ENCODE measurements at places on chromosomes 3 and 15.

DNA sequence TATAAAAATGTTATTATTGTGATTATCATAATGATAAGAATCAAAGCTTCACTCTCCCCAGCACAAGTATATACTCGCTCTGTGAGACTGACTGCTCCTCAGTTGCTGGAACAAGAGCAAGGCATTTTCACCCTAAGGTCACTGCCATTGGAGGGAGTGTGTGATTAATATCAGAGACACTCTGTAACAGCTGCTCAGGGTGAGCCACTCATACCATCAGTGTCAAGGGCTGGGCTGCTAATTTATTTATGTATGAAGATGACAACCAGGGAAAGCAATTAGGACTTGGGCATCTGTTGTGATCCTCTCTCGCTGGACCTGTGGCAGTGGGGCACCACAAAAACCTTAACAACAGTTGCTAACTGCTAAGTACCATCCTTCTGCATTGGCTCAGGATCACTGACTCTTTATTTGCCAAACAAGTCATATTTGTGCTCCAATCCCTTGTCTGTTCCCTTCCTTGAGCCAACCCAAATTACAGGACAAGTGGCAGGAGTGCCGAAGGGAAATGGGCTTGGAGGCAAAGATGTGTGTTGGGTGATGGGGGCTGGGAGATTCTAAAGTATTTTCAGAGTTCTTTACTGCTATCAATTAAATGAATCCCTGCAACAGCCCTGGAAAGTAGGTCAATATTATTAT lies 297.5 kb upstream of the STT3B start:
- no peak for DNase-seq

GRCh38 chr15:36594556-36595090 lies 15.2 kb downstream of the CDIN1 start:
- no peak for DNase-seq

DNA sequence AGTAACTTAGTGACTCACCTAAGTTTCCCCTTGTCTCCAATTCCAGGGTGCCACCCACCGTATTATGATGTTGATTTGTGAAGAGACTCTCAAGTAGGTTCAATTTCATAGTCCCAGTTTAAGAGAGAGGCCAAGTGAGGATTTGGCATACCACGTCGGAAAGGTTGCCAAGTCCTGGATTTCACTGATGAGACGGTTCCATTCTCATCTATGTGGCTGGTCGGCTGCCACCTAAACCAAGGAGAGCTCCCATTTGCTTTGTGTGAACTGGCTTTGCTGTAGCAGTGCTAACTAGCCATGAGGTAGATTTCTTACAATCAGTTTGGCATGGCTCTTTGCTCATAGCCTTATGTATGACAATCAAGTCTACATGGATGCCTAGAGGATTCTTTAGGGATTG lies 653.6 kb downstream of the NLGN1 start:
- no peak for DNase-seq

DNA sequence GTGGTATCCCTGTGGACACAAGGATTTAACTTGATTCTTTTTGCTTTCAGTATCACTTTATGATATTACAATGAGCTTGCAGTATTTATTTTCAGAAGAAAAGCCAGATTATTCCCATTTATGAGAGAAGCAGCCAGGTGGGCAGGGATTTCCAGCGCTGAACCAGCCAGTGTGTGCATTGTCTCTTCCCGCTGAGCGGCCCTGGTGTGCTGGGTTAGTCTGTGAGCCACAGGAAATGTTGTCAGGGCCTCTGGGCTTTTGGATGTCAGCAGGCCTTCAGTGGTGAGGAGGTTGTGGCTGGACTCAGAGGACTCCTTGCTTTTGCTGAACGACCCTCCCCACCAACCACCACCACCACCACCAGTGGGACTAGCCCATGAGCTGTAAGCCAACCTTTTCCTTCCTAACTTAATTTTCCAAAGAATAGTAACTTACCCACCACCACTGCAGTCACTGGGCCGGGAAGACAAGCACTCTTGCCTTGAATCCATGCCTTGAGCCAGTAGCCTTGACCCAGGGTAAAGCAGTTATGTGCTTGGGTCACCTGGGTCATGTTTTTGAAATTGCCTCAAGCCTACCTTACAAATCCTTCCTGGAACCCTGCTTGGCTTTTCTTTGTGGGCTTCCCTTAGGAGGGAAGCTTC lies 33.1 kb downstream of the FLNB start:
- DNase-seq = no peak

DNA sequence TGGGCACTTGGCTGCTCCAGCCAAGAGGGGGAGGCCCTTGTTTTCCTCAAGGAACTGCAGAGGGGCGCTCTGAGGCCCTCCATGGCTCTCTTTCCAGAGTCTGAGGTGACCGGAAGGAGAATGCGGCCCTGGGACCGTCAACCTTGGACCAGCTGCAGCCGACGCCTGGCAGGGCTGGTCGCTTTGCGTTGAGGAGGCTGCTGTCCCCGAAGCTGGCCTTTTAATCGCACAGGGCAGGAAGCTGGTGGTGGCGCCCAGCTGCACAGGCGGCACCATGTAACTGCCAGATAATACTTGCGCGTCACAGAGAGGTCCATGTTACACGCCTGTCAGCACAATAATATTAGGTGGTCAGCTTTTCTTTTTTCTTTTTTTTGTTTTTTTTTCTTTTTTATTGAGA lies 875 bp upstream of the HLTF start:
- no peak for DNase-seq

GRCh38 chr15:66996094-66996493 lies 69.3 kb upstream of the SMAD3 start:
- DNase-seq = no peak

DNA sequence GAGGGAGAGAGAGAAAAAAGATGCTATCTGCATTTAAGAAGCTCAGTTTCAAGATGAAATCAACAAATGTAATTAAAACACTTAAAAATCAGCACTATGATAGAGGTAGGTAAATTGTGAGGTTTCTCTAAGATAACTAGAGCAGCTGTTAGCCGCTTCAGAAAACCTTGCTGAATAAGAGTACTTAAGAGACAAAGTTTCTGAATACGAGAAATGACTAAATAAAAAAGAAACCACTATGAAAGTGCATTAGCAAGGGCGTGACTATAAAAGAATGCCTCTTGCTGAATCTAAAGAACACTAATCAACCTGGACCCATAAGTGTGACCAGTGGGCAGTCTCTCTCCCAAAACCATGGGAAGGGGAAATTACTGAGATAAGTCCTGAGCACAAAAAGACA lies 41.8 kb downstream of the IQCB1 start:
- no peak for DNase-seq

DNA sequence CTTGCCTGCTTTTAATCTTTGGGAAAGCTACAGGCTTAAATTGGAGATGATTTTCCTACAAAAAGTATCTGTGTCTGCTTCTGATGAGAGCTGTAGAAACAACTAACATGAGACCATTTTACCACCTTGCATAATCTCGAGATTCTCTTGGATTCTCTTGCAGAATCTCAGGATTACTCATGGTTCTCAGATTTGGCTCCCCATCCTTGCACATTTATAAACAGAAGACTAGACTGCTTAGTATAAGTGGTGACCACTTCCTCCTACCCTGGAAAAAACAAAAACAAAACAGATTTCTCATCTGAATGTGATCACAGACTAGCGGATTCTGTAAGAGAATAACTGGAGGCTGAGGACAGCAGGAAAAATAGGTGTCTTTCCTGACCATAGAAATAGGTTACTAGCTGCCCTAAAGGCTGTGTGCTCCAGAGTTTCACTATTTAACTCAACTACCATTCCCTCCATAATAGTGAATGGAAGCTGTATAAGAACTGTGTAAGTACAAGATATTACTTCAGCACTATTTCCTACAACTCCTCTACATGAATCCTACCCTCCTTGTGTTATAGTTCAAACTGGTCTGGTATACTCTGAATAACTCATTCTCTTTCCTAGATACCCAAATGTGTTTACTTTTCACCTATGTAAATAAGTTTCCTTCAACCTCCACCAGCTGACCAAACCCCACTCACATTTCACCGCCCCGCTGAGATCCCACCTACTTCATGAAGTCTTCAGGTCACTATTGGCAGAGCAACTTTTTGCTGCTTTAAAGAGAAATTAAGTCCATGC lies 122.2 kb upstream of the C2CD4B start:
- DNase-seq = peak; percentile 13

GRCh38 chr3:45964139-45964538 lies 20.9 kb downstream of the CXCR6 start:
- DNase-seq = no peak

- DNase-seq = peak; percentile 55
These were observed 22.8 kb downstream of the FEM1B start for GRCh38 chr15:68300115-68300940.

- no peak for DNase-seq
These were observed 3.4 kb downstream of the ATP2C1 start for GRCh38 chr3:130897316-130897715.

- DNase-seq = no peak
These were observed 21.8 kb downstream of the DGKG start for GRCh38 chr3:186340204-186340603.

DNA sequence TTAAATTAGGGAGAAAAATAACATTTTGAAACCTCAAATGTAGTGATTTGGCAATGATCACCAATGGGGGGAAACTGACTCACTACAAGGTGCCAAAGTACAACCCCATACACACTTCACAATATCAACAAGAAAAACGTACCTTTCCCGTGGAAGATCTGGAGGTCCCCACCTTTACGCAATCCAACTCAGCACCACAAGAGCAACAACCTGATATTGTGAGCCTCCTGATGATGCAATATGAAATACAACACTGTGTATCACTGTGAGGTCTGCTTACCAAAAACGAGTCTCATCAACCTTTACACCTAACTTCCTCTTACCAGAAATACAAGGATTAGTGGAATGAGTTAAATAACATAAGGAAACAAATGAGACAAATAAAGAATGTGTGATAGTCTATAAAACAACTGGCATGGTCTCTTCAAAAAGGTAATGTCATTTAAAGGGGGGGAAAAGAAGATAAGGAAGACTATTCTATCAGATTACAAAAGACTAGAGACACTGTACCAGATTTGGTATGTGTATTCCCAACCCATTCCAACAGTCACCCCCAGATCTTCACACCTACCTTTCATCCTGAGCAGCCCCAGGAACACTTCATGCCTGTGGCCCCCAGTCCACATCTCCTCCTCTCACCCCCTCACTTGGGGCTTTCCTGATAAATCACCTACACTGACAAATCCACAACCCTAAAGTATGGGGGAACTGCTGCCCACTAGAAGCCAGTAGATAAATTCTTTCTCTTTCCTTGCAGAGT lies 27.7 kb downstream of the DLG1 start:
- DNase-seq = peak; percentile 18

DNA sequence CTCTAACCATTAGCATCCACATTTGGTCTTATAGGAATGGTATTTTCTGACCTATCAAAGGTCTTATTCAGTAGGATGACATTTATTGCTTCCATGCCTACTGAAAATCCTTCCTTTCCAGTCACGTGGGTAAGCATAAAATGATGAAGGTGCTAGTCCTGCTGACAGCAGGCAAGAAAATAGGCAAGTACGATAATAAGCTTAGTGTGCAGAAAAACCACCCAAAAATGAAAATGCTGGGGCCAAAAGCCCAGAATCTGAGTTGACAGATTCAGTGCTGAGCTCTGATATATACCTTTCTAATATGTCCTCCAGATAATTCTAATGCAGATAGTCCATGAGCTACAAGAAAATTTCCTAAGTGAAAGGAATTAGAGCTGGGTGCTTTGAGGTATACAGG lies 194.8 kb downstream of the WDR72 start:
- DNase-seq = no peak

- no peak for DNase-seq
These were observed 650.9 kb downstream of the PDCD6IP start for GRCh38 chr3:34449305-34449704.

GRCh38 chr15:88605189-88606069 lies 15.7 kb upstream of the AEN start:
- no peak for DNase-seq

- DNase-seq = no peak
These were observed 211.4 kb upstream of the ZNF385D start for GRCh38 chr3:21962456-21962855.

- peak; percentile 3 for DNase-seq
These were observed 262.1 kb downstream of the NAALADL2 start for GRCh38 chr3:175121225-175121624.

- no peak for DNase-seq
These were observed 15.2 kb upstream of the MBNL1 start for GRCh38 chr3:152253514-152253913.

GRCh38 chr3:50815844-50816243 lies 141.1 kb downstream of the DOCK3 start:
- DNase-seq = no peak

DNA sequence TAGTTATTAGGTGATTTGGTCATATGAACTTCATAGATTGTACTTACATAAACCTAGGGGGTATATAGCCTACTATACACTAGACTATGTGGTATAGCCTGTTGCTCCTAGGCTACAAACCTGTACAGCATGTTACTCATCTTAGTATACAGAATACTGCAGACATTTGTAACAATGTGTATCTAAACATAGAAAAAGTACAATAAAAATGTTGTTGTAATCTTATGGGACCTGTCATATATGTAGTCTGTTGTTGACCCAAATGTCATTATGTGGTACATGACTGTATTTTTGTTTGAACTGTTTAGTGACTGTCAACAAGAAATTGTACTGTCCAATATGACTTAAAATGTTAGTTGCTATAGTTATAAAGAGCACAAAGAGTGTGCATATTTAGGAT lies 69.8 kb downstream of the TCF12 start:
- DNase-seq = no peak

DNA sequence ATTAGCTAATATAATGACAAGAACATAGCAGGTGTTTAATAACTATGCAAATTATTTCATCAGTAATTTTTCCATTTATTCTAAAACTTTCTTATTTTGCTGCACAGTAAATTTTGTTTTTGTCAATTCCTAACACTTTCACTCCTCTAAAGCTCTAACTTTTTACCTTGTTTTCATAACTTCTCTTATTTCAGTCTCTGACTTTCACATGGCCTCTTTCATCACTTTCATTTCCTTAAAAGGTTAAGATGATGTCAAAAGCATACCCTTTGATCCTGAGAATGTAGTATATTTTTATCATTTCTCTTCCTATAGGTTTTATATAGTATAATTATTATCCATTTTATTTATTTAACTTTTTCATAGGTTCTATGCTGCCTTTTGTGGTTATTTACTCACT lies 1325.8 kb upstream of the ALCAM start:
- DNase-seq = no peak

DNA sequence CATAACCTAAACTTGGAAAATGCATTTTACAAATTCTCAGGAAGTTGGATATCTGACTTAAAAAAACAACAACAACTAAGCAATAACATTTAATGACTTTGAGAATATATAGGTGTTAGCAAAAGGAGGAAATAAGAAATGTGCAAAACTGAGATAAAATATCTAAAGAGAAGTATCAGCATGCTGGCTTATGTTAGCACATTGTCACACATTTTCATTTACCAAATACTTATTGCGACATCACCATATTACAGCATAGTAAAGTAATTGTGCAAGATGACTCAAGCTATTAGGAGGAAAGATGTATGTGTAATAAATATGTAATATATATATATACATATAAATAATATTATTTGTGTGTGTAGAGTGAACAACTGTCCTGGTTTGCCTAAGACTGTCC lies 9.2 kb downstream of the PTX3 start:
- DNase-seq = no peak

Measured in HuH-7 (cell line).